ENCODE measurements at places on chromosomes 5 and 9.
A peak's percentile ranks its signal among the peaks of the same experiment; 100 is the strongest.

DNA sequence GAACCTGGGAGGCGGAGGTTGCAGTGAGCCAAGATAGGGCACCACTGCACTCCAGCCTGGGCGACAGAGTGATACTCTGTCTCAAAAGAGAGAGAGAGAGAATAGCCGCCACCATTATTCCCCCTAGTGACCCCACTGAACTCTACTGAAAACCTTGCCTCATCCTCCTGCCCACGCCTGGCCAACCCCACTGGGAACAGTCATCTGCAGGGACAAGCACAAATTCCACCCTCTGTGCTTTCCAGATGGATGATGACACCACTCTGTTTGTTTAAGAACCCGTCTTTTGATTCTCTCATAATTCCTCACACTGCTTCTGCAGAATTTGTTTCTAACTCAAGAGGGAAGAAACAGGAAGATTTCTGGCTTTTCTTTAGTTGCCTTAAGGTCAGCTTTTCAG lies 12.2 kb downstream of the BHMT2 start:
- DNase-seq: no peak

GRCh38 chr9:96305171-96305570 lies 3.2 kb upstream of the HSD17B3 start:
- DNase-seq: no peak

DNA sequence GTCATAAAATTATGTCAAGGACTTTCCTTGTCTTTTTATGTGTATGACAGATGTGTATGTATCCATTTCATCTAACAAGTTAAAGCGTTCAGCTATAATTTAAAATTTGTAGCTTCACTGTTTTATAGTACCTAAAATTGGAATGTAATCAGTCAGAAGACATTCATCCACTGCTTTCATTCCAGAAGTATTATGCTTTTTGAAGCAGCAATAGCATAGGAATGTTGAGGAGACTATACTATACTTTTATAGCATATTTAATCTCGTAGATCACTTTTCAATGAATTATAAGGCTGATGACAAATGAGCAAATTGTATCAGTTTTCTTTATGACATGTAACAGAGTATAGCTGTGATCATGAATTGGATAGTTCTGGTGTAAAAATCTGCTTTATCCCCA lies 6.9 kb downstream of the PCDHGA12 start:
- no peak for DNase-seq

GRCh38 chr9:110101531-110102161 lies 106.3 kb downstream of the C9orf152 start:
- DNase-seq: no peak

DNA sequence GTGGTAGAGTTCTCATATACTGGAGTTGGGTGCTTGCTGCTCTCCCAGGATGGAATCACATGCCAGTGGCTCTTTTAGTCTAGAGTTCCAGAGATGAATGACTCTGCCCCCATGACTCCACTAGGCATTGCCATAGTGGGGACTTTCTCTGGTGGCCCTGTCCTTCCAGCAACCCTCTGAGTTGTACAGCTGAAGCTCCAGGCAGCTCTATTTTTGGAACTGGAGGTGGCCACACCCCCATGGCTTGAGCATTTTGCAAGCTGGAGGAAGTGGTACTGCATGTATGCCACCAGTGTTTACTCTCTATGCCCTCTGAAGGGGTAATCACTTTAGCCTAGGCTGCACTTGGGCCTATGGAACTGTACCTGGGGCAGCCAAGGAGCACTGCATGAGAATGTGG lies 112.6 kb downstream of the RANBP17 start:
- no peak for DNase-seq

DNA sequence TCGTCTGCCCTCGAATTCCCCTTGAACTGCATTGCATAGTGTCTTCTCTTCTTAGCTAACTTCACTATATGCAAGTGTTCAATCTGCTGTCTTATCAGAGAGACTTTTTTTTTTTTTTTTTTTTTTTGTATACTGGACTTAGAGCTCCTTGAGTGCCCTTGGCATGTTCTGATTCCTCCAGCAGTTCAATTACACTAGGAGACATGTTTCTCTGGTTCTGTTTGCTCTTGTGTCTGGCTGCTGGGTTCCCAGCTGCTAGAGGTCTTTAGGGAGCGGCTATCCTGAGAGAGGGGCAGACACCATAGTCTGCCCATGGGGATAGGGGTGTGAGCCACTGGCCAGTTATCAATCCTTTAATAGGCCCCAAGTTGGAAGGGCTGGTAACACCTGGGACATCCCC lies 13.1 kb downstream of the OR2S2 start:
- DNase-seq: no peak

DNA sequence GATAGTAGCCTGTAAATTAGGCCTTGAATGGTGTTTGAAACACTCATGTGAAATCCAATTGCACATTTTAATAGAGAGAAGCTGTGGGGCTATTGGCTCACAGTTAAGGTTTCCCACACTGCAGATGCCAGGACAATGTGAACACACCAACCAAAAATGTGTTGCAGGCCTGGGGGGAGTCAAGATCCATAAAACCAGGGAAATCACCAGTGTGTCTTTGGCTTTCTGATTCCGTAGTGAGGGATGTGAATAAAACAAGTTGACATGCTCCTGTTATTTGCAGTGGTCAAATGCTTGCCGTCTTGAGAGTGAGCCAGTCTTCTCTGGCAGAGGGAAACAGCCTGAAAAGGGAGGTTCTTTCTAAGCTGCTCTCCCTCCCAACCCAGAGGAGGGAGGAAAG lies 79.0 kb downstream of the ZNF462 start:
- DNase-seq: no peak

GRCh38 chr9:21121595-21122251 lies 19.9 kb downstream of the IFNW1 start:
- DNase-seq: no peak

- DNase-seq: no peak
Measured at GRCh38 chr5:89277816-89278215, 394.8 kb upstream of the MEF2C start.

DNA sequence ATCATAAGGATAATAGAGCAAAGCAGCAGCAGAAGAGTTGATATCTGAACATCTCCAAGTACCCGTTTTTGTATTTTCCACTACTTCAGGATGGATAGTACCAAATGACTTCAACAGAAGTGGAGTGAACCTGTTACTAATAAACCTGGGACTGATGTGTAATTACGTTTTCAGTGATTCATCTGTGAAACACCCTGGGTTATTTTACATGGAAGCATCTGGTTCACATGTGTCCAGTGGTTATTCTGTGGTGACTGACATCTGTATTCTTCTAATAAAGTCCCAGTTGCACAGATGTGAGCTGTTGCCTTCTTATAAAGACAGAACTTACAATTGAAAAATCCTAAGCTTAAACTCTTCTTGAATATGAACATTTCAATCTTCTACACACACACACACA lies 139.7 kb upstream of the VCAN start:
- no peak for DNase-seq

GRCh38 chr9:136043441-136043991 lies 51.6 kb downstream of the NACC2 start:
- DNase-seq: no peak

DNA sequence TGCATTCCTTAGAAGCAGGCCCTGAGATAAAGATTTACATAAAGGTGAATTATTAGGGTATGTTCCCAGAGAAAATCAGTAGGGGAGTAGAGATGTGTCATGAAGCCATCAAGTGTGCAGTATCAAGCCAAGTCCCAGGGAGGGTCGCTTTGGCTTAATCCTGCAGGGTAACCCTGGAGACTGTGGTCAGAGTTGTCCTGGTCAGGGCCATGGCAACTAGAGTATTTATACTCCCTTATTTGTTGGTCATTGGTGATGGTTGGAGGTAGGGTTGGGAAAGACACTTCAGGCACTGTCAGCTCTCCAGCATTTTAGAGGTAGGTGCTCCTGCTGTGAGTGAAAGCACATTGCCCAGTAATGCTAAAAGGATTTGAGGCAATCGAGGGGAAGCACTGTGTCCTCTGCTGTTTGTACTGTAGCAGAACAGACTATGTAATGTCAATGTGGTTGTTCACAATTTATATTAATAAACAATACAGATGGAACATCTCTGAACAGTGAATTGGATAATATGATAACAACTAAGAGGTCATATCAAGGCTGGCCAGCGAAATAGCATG lies 108.9 kb downstream of the GDNF start:
- DNase-seq: no peak

- no peak for DNase-seq
Measured at GRCh38 chr5:82045554-82046275, 73.9 kb downstream of the ATG10 start.

GRCh38 chr9:134215699-134216448 lies 51.5 kb upstream of the RNU6ATAC start:
- DNase-seq: peak; percentile 40

GRCh38 chr9:4058931-4059330 lies 240.9 kb downstream of the GLIS3 start:
- no peak for DNase-seq

DNA sequence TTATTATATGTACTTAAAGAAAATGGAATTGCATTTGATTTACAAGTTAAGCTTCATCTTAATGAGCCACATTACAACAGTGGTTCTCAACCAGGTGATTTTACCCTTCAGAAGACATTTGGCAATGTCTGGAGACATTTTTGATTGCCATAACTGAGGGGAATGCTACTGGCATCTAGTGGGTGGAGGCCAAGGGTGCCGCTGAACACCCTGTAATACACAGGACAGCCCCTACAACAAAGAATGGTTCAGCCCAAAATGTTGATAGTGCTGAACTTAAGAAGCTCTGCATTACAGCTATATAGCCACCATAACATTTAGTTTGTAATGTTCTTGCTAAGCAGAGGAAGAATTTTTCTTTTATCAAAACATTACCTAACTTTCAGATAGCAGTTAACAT lies 103.1 kb downstream of the PAM start:
- no peak for DNase-seq

- DNase-seq: no peak
Measured at GRCh38 chr9:136667940-136668760, 5.4 kb downstream of the EGFL7 start.

GRCh38 chr5:168039566-168040248 lies 251.7 kb upstream of the WWC1 start:
- DNase-seq: peak; percentile 8

DNA sequence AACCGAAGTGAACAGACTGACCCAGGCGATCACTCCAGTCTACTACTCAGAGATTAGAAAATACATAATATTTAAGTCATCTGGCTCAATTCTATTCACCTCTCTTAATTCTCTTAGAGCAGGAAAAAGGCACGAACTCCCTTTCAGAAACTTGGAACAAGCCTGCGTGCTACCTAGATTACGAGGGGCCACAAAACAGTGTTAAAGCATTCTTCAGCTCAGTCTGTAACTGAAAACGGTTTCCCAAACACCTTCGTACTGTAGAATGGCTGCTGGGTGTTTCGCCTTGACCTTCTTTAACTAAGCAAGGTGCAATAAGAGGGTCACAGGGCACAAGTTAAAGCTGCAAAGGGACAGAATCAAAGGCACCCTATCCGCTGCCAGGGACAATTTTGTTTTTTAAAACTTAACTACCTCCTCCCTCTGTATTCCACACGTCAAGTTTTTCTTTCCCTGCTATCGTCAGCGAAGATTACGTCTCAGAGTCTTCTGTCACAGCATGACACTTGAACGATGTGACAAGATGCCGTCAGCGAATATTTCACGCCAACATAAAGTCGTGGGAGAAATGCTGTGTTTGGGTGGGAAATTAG lies 687 bp downstream of the LYSMD3 start:
- no peak for DNase-seq

GRCh38 chr5:117089001-117089400 lies 514.4 kb upstream of the SEMA6A start:
- no peak for DNase-seq

- DNase-seq: no peak
Measured at GRCh38 chr5:138629392-138629791, 54.2 kb upstream of the HSPA9 start.

GRCh38 chr5:5456858-5457257 lies 34.4 kb downstream of the ICE1 start:
- DNase-seq: no peak

- no peak for DNase-seq
Measured at GRCh38 chr5:116529615-116530014, 45.0 kb downstream of the SEMA6A start.

DNA sequence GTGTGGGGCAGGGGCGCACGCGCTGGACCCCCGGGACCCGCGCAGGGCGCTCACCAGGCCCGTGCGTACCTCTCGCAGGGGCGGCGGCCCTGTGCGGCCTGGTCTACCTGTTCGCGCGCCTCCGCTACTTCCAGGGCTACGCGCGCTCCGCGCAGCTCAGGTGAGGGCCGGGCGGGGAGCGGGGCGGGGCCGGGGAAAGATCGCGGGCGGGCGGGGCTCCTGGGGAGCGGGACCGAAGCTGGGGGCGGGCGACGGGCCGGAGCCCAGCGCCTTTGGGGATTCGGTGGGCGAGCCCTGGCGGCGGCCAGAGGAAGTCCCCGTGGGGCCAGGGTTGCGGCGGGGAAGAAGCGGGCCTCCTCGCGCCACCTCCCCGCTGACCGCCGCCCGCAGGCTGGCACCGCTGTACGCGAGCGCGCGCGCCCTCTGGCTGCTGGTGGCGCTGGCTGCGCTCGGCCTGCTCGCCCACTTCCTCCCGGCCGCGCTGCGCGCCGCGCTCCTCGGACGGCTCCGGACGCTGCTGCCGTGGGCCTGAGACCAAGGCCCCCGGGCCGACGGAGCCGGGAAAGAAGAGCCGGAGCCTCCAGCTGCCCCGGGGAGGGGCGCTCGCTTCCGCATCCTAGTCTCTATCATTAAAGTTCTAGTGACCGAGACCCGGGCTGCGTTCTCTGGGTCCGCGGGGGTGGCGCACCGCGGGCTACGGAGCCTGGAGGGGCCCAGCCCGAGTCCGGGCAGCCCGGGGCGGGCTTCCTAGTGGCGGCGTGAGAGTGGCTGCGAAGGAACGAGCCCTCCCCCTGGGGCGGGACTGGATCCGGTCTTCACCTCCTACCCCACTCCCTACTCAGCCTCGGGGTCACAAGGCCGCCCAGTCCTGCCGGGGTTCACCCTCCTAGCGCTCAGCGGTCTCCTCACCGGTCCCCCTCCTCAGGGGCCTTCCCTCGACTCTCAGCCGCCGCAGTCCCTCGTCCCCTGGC lies 2.4 kb downstream of the LTC4S start:
- peak; percentile 91 for DNase-seq
